ENCODE measurements at places on chromosomes 3 and 15.

- DNase-seq: no peak
These were observed 93.8 kb downstream of the MYRIP start for GRCh38 chr3:39903253-39903652.

GRCh38 chr15:36782681-36783080 is 203.3 kb downstream of the CDIN1 start:
- no peak for DNase-seq

DNA sequence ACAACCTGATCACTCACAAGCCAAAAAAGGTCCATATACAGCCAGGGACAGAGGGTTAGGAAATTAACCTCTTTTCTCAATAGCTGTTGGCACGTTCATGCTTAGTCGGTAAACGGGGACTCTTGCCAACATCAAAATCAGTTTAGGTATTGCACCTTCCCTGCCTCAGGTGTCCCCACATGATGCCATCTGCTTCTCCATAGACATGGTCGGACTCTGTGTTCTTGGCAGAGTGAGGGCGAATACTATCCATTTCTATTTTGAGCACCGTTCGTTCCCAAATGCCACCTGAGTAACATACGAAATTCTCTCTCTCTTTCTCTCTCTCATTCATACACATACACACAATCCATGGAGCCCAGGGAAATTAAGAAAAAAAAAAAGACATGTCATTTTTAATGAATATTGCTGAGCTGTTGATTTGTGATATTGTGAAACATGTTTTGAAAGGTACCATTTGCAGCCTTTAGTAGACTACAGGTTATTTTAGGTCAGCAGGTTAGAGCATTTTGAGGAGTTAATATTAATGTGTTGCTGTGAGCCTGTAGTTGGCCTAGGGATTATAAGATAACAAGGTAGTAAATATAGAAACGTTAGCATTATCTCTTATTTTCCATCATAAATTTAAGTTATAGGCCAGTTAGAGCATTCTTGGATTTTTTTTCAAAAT is 78.5 kb downstream of the GHSR start:
- no peak for DNase-seq

GRCh38 chr3:136602818-136603217 is 149.4 kb downstream of the STAG1 start:
- no peak for DNase-seq

- DNase-seq: no peak
These were observed 244.5 kb downstream of the RBMS3 start for GRCh38 chr3:29525254-29525881.

DNA sequence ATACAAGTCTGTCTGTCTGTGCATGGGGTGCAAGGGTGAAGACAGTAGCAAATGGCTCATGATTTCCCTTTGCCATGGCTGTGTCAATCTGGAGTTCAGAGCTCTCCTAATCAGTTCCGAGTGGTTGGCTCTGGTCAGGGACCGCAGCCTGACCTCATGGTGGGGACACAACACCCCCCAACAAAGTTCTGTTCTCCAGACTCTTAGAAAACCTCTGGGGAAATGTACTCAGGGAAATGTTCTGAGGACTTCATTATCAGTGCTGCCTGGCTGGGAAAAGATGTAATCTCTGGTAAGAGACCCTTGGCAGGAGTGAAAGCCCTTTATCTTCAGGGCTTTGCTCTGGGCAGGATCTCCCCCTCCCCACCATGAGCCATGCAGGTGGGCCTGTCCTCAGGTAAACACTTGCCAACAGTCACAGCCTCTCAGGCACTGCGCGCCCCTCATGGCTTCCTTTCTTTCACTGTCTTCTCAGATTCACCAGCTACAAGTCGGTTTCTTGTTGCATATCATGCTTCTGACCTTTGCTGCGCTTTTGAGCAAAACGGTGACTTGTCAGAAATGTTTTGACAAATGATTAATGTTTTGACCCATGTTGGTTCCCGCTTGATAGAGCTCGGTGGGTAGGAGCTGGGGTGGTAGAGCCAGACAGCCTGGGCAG is 95.5 kb downstream of the ST6GAL1 start:
- DNase-seq: no peak

DNA sequence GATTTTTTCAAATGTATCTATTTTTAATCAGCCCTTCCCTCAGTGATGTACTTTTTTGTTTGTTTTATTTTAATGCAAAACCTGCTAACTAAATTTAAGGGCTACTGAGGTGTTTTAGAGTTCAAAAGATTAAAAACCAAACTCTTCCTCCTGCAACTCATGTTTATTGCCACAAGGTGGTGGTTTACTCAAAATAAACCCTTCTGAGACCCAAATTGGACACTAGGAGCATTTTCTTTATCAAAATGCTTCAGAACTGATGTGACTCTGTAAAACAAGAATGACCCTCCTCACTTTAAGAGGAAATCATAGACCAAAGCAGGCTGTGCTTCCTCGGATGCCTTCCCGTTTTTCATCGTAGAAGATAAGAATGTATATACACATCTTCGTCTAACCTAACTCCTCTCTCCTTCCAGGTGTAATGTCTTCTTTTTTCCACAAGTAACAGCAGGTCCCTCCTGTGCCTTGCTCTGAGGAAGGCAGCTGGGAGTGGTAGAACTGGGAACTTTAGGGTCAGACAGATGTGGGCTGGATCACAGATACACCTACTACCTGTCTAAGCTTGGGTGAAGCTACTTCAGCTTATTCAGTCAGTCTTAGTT is 2.9 kb upstream of the NME9 start:
- DNase-seq: no peak

DNA sequence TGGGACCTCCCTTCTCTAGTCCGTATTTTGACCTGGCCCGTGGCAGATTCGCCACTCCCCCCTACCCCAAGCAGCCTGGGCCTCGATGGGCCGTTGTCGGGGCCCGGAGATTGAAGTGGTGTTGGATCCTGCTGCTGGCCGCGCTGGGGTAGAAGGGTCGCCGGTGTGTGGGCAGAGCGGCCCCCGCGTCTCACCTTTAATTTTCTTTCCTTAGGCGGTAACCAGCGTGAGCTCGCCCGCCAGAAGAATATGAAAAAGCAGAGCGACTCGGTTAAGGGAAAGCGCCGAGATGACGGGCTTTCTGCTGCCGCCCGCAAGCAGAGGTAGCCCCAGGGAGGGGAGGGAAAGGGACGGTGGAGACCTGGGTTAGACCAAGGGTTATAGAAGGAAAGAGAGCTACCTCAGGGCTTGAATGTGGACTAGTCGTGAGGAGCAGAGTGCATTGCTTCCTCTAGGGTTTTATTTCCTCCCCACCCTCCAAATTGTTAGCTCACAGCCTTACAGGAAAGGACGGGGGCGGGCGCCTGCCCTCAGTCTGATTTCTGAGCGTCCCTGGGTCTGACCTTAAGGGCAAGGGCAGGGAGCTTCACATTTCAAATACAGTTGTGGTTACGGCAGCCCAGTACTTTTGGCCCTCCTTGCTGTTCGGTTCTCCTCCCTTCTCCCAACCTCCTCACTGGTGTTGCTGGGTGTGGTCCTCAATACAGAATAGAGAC is 799 bp downstream of the SERF2 start:
- no peak for DNase-seq

DNA sequence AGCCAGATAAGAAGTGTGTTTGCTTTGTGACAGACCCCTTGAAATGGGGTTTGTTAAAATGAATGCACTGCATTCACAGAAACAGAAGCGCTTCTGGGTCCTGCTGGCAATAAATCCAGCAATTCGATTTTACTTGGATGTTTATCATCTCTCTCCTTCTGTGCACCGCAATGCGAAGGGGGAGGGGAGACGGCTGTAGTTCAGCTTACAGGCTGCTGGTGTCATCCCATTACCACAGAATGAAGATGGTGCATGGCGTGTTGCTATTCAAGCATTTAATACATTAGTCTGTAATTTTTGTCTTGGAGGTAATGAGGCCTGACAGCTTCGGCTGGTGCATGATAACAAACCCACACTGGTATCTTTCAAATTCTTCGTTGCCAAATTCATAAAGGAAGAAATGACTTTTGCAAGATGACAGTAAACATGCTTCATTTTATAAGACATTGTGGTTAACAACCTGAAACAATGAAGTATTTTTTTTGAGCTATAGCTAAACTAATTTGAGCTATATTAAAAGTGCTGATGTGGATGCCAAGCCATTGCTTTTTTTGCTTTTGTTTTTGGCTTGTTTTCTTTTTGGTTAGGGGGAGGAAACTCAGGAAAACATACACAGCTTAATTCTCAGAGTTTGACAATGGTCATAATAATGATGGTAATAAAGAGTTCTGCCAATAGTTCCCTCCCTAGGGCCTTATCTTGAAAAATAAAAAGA is 418.3 kb downstream of the OTOL1 start:
- peak; percentile 36 for DNase-seq

GRCh38 chr15:74007820-74008371 is 13.4 kb downstream of the PML start:
- DNase-seq: no peak

DNA sequence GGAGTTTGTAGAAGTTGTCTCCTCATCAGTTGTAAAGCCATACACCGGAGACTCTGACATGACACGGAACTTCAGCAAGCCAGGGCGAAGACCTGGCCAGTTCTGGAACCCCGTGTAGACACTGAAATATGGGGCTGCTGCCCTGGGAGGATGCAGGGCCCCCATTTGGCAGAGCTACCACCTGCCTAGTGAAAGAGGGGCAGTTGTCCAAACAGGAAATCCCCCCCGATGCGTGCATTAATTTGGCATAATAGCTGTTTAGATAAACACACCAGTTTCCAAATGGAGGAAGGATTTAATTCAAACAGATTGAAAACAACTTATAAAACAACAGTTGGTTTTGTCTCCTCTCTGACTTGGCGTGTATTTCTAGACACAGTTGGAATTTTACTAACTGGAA is 357.2 kb downstream of the GABRG3 start:
- no peak for DNase-seq

DNA sequence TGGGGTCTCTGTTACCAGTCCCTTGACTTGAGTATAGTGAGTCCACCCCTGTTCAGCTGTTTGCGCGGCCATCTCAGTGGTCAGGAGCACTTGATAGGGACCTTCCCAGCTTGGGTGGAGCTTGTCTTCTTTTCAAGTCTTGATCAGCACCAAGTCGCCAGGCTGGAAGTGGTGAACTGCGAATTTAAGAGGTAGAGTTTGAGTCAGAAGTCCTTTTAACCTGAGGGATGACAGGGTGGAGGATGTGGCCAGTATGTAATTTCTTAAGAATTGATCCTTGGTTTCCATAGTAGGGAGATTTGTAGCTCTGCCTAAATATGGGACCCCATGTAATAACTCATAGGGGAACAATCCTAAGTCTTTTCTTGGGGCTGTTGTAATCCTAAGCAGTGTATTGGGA is 86.3 kb upstream of the XCR1 start:
- no peak for DNase-seq
